ENCODE measurements at places on chromosomes 2 and 18.

GRCh38 chr2:14778015-14778414 is 145.5 kb downstream of the LRATD1 start:
- no peak for DNase-seq

- no peak for DNase-seq
These were observed 92.1 kb downstream of the COLEC12 start for GRCh38 chr18:408367-408766.

GRCh38 chr2:18123577-18123976 is 245.1 kb downstream of the KCNS3 start:
- no peak for DNase-seq

DNA sequence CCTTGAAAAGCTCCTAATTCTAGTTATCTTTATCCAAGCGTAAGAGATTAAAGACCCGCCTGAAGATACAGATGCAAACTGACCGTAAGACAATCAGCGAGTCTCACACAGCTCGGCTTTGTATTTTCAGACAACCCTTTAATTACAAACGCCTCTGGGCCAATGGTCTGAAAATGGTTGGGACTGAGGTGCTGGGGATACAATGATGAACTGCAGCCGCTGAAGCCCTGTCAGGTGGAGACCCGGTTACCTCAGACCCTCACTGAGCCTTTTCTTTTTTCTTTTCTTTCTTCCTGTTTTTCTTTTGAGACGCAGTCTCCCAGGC is 715 bp upstream of the CFAP36 start:
- DNase-seq, result no peak

- DNase-seq, result no peak
These were observed 112.6 kb upstream of the PXDN start for GRCh38 chr2:1856922-1857321.

DNA sequence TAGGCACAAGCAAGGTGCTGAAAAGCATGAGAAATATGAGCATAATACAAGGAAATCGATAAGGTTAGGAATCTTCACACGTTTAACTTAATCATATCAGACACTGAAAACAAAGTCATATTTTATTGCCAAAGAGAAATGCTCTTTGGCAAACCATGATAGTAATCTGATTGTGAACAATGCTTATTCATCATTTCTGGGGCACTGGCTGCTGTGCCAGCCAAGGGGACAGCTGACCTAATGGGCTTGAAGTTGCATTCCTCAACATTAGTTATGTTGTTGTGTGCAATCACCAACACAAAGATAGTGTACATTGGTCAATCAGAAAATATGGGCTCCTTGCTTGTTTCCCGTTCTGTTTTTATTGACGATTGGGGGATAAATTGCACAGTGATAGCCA is 83.5 kb downstream of the DPP10 start:
- DNase-seq, result no peak

- DNase-seq, result no peak
These were observed 60.4 kb upstream of the RNF152 start for GRCh38 chr18:61953161-61953560.

Measured in activated CD8-positive, alpha-beta memory T cell treated with anti-CD3 and anti-CD28 coated beads for 1 hour (primary cell).